ENCODE measurements at places on chromosomes 5 and 9.

DNA sequence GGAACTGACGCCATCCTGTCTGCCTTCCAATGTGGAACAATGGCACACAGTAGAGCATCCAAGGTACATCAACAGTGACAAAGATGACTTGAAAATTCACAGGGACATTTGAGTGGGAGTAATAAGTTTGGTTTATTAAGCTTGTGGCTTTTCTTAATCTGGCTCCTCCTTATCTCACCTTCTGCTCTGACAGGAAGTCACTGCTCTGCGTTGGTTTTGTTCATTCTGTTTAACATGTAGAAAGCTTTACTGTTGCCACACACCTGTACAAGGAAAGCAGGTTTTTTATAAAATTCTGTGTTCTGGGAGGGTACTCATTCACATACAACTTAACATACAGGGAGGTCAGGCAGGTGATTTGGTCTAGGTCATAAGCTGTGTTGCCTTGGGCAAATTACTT, 1.6 kb upstream of the GZMK start:
- no peak for DNase-seq

GRCh38 chr9:137575716-137576411, 2.9 kb downstream of the DPH7 start:
- DNase-seq = no peak

DNA sequence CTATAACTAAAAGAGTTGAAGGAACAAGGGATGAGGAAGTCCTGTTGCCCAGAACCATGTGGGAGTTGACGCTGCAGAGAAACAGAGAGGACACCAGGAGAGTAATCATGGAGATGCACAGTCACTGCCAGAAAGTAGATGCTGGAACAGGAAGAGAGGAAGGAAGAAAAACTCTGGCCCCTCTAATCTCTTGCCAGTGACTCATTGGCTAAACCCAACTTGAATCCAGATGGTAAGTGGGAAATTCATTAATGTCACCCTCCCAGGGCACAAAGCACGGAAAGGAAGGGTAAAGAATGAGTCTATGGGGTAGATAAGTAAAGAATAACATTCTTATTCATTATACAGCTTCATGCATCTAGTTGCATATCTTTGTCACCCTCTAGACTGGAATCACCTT, 631.9 kb downstream of the PRELID2 start:
- no peak for DNase-seq

DNA sequence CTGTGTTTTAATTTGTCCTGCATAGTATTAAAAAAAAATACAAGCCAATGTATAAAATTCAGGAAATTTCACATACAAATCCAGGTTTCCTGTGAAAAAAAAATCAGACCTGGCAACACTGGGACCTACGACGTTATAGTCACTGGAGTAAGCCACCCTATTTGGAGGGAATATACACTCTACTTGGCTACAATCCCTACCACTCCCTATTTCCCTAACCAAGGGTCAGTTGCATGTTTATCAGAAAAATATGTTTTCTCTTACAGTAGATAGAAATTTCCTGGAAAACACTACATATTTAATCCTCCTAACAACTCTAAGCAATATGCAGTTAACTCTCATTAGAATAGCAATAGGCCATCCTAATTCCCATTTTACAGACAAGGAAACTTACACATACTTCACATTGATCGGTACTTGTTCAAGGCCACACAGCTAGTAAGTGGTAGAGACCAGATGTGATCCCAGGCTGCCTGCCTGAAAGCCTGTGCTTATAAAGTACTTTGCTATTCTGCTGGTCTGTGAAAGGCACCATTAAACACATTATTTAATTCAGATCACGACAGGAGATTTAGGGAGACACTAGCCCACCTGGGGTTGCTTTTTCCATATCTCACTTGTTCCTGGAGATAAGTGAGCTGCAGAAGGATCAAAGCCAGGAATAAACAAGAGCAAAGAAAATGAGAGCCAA, 70.8 kb downstream of the MFAP3 start:
- DNase-seq = no peak

- DNase-seq = no peak
These were observed 16.6 kb upstream of the EGFL7 start for GRCh38 chr9:136645903-136646754.

GRCh38 chr9:98168153-98168780, 24.2 kb downstream of the CORO2A start:
- DNase-seq = no peak

DNA sequence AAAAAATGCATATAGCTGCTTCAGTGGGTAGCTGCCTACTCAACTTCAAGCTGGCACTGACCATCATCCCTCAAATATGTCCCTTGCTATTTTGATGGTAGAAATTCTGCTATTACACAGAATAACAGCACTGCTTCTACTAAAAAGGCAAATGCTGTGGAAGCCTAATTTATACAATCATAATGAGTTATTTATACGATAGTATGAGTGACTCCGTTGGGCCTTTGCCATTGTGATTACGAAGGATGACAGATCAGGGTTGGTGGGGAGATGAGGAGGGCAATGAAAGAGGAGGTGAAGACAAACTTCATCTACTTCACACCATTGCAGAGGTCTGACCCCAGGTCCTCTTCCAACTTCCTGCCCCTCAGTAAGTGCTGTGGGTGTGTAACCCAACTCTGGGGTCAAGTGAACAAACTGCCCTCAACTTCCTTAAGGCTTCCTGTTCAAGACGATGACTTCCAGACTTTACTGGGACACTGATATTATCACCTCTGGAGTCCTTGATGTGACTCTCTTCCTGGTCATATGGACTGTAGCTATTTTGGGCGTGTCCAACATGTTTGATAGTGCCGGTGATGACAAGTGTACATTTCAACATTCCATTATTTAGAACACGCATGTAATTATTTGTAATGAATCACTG, 74.1 kb upstream of the RPS23 start:
- DNase-seq = no peak

GRCh38 chr5:59760785-59761348, 132.7 kb downstream of the PDE4D start:
- no peak for DNase-seq

DNA sequence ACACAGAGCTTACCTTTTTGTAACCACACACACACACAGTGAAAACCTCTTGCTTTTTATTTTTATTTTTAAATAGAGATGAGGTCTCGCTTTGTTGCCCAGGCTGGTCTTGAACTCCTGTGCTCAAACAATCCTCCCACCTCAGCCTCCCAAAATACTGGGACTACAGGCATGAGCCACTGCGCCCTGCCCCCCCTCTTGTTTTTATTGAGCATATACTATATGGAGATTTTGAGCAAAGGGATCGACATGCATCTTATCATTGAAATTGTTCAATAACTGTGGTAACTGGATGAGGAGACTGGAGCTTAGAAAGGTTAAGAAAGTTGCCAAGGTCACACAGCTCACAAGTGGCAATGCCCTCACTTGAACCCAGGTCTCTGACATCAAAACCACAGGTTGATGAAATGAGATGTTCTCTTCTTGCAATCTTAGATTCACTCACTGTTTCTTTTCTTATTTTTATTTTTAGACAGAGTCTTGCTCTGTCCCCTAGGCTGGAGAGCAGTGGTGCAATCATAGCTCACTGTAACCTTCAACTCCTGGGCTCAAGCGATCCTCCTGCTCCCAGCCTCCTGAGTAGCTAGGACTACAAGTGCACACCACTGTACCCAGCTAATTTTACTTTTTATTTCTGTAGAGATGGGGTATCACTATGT, 26.8 kb upstream of the STXBP1 start:
- DNase-seq = no peak

DNA sequence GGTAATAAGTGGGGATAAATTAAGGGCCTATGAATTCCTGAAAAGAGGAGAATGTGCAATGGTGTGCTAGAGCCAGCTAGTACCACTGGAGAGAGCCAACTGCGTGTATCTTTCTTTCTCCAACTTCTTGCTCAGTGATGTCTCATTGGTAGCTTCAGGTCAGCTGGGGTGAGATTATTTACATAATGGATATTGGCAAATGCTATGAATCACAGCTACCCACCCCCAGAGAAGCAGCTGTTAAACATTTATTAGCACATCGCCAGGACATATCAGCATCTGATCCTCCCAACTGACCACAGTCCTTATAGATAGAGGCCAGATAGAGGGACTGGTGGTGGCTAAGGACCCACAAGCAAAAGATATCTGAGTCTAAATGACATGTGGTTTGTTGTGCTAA, 421.3 kb downstream of the ACTL7B start:
- no peak for DNase-seq

- DNase-seq = no peak
These were observed 148.4 kb downstream of the ADAMTSL1 start for GRCh38 chr9:18622186-18622836.

GRCh38 chr5:122478741-122479442, 166.9 kb downstream of the SNCAIP start:
- DNase-seq = no peak

- no peak for DNase-seq
These were observed 19.3 kb upstream of the HSPA9 start for GRCh38 chr5:138594305-138595058.

- DNase-seq = no peak
These were observed at the start of gene AFAP1L1 for GRCh38 chr5:149271716-149272563. Gene AFAP1L1 (plus strand): TSS chr5:149271859. CDS start chr5:149271969, 110 bp downstream.

GRCh38 chr5:155024015-155024414, 10.5 kb downstream of the KIF4B start:
- DNase-seq = no peak

GRCh38 chr9:5628183-5628529, 751 bp upstream of the RIC1 start:
- no peak for DNase-seq

- no peak for DNase-seq
These were observed 59.4 kb downstream of the TMOD1 start for GRCh38 chr9:97560851-97561250.

DNA sequence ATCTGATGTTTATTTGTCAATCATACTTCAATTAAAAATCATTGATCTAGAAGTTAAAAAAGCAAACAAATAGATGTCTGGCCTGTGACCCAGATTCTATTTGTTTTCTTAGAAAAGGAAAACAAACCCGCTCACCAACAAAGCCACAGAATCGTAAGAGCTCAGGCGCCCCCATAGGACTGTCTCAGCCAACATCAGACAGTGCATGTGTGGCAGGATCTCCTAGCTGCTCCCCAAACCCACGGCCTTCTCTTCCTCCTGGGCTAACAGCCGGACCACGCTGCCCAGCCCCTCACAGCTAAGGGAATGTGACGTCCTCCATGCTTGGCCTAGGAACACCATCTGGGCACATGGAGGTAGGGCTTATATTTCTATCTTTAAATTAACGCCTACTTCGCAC, 19.4 kb downstream of the OR2Y1 start:
- DNase-seq = no peak

GRCh38 chr9:27701016-27701415, 127.7 kb upstream of the C9orf72 start:
- DNase-seq = no peak

- DNase-seq = no peak
These were observed 1.5 kb downstream of the LTC4S start for GRCh38 chr5:179795049-179795862.

DNA sequence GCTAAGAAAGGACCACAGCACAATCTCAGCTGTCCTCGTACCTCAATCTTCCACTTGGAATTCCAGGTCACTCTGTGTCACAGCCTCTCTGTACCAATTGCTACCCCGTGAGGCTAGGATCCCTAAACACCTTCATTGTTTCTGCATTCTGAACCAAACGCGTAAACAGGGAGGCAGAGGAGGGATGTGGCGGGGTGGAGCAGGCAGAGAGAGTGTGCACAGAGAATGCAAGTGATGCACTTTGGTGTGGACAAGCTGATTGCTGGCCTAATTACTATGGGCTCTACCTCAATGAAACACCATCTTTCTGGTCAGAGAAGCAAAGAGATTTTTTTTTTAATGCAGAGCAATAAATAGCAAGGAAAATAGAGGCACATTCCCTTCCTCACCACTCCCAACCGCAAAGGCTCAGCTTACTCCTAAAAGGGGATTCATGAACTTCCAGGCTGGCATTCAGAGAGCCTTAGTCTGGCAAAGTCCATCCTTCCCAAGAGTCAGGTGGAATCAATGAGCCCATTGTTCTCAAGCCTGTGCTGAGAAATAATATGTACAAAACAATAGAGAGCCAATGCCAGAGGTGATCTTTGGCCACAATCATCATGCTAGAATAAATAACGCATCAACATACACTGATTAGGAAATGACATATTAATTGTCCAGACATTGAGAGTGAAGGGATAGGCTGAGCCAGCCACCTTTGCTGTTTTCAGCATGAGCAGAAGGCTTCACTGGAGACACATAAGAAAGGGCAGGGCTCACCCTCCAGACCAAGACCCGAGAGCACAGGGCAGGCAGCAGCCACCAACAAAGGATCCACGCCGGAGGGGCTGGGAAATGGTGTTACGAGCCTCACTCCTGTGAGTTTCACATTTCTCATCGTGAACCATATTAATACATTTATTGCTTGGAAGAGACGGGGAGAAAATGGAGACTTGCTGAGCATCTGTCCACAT, 278.8 kb downstream of the ENC1 start:
- no peak for DNase-seq

DNA sequence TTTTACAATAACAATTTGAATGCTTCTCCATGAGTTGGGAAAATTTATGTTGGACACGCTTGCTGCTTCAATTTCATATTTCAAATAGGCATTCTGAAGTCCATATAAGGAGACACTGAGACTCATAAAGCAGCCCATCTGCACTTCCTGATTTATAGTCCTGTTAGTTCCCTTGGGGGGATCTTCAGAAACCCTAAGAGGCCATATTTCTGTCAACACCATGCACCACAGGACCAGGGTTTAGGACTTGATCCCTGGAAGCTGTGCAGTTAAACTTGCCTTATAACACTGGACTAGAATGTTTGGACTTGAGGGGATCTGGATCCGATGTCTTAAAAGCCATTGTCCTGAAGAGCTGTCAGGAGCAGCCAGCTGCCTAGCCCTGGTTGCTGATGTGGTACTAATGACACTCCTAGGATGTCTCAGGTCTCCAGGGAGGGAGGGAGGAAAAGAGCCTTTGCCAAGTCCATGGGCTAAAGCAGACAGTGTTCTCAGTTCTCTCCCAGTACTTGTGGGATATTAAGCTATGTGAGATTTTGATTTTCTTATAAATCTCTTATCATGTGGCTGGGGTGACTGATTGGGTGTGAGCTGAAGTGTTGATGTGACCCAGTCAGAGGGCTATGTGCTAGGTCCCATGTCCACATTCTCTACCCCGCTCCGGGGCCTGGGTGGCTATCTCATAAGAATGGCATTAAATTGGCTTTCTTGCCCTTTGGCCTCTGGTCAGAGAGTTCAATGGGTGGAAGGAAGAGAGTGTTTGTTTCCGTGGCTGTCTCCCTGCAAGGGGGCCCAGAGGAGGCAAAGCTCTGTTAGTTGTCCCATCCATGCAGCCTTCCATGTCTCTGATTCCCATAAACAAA, 399.8 kb downstream of the OSTF1 start:
- DNase-seq = no peak

GRCh38 chr9:93222890-93223259, 38.9 kb downstream of the WNK2 start:
- DNase-seq = no peak

All from amniotic stem cell (primary cell).